Caki2 (cell line): ENCODE measurements at places on chromosomes 2 and 18. TPM values are rescaled to one million over a fixed set of nuclear protein-coding genes. Genes with fewer than 3 reads are reported as not detected.

GRCh38 chr2:152676461-152676860 is 40.8 kb downstream of the PRPF40A start:
- DNase-seq, result no peak

- peak; percentile 52 for DNase-seq
Measured at GRCh38 chr2:181953881-181954537, 31.6 kb upstream of the PPP1R1C start.

DNA sequence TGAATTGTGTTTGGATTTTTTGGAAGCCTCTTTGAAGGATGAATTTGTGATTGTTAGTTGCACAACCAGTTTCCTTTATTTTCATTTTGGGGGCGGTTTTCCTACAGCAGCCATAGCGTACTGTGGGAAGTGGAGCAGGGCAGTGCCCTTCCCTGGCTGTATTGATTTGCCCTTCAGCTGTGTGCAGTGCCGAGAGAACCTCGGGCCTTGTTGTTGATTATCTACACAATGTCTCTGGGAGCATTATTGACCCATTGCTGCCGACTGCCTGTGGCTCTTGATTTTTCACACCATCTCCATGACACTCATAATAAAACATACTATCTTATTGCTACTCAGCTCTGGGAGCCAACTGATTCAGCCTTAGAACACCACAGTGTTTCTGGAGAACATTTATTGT is 162.2 kb upstream of the BOD1L2 start:
- no peak for DNase-seq

DNA sequence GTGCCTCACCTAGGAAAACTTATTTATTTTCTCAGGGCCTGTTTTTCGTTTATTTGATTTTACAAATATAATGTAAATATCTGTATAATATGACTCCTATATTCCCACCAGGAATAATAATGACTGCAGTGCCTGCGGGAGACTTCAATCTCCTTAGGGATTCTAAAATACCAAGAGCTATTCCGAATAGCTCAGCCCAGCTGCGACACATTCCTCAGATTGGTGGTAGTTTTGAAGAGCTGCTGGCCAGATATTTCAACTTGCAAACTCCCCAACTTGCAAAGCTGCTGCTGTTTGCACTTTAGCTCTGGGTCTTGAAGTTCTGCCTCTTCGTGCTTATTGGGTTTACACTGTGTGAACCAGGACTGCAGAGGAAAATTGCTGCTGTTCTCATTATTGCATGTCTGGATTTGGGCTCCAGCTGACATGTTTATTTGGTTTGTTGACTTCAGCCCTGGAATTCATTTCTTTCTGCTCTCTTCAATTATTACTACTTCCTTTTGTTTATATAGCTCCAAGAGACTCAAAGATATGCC is 480.2 kb upstream of the CHST9 start:
- no peak for DNase-seq

GRCh38 chr2:226580403-226580802 is 219.2 kb downstream of the IRS1 start:
- DNase-seq, result no peak

LRATD1 gene
- total RNA-seq, result 1.2 and 1.9 TPM in 2 replicates
